Activated CD8-positive, alpha-beta memory T cell treated with anti-CD3 and anti-CD28 coated beads for 48 hours (primary cell): ENCODE measurements at places on chromosomes 2 and 18.

GRCh38 chr18:78622907-78623541, 356.6 kb upstream of the SALL3 start:
- no peak for DNase-seq

- DNase-seq: no peak
Measured at GRCh38 chr2:131152074-131152473, 46.9 kb downstream of the PLEKHB2 start.

DNA sequence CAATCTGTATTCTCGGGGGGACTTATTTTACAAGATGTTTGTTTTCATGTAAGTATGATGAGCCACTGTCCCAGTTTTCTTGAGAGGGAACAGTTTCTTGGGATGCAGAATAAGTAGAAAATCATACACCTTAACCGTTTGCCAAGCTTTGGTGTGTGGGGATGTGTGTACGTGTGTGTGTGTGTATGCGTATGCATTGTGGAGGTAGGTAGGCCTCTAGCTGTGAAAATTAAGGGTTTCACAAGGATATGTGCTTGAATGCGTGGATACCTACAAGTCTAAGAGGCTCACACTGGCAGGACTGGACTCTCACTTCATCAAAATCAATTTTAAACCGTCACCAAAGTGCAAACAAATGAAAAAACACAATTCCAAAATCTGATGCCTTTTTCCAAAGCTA, 204.2 kb upstream of the RBMS1 start:
- DNase-seq: no peak

DNA sequence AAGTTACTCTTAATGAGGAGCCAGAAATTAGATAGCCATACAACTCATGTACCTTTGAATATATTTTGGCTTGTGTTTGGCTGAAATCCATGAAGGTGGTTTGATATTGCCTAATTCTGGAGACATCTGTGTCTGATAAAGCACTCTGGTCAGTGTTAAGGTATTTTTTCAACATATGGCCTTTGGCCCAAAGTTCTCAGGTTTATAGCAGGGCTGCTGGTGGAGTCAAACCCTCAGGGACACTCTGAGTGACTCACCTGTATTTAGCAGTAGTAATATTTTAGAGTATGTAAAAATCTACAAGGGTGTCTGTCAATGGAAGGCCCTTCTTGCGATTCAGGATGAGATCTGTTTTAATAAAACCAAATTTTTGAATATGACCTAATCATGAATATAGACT, 666.5 kb downstream of the SLC4A3 start:
- no peak for DNase-seq

GRCh38 chr2:215461836-215462532, 26.1 kb upstream of the FN1 start:
- DNase-seq: no peak

DNA sequence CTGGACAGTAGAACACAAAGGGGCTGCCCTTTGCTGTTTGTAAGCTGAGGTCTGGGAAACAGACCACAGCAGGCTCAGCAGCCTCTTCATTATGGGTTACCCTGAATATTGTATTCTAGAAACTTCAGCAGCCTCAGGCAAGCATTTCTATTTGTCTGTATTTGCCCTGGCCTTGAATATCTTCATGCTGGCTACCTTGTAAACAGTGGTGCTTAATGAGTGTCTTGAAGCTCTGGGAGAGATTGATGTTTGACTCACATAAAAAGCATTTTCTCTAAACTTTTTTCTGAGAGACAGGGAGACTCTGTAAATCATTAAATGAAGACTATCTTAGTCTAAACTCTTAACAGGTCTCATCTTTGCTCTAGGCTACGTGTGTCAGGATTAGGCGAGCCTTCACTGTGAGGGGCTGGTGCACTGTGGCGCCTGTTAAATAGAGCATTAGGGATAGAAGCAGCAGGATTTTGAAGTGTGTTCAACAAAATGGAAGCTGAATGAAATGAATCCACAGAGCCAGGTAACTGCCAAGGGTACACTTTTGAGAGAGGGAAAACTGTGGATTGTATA, 53.1 kb upstream of the MEX3C start:
- no peak for DNase-seq

DNA sequence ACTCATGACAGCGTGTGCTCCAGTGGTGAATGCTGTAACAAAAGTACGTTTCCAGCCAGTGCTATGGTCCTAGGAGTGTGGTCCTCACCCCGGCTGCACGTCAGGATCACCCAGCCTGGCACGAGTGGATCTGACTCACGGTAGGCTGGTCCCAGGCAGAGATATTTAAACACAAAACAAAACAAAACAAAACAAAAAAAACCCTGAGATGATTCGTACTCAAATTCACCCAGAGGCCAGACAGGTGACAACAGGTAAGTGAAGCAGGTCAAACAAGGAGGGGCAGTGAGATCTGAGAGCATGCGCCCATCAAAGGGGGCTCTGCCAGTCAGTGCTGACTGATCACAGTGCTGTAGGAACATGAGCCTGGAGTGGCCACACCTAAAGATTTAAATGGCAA, 43.2 kb downstream of the C2orf76 start:
- DNase-seq: no peak

- no peak for DNase-seq
Measured at GRCh38 chr2:62704654-62705006, 883 bp upstream of the EHBP1 start.

GRCh38 chr18:33201509-33201926, 239.0 kb downstream of the CCDC178 start:
- DNase-seq: no peak

GRCh38 chr2:177075254-177075653, 137.3 kb upstream of the HNRNPA3 start:
- DNase-seq: no peak

DNA sequence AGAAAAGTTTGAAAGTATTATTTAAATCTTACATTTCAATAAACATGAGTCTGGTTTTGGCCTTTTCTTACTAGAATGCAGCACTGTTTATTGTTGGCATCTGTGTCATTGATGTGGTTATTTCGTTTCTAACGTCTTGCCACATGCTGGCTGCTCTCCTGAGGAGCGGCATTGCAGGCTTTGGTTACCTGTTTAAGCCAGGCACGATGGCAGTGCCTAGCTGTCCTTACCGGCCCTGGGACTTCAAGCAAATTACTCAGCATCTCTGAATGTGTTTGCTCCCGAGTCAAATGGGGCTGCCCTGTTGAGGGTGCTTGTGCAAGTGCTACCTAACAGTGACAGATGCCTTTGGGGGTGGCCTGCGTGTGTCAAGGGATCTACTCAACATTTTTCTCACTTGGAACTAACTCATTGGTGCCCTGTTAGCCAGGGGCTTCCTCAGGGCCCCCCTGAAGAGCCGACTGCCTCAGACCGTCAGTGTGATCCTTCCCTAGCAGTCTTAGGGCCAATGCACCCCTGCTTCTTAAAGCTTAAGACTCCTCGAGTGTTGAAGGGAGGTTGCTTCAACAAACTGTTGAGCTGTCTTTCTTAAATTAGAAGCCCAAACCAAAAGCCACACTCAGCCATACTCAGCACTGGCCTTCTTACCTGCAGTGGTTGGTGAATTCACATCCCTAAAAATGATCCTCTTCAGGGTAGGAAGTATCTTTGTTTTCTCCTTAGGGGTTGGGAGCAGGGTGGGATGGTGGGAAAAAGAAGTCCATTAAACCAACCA, 151.5 kb downstream of the NCK2 start:
- no peak for DNase-seq

GRCh38 chr2:25300001-25300400, 41.7 kb downstream of the DNMT3A start:
- DNase-seq: no peak

DNA sequence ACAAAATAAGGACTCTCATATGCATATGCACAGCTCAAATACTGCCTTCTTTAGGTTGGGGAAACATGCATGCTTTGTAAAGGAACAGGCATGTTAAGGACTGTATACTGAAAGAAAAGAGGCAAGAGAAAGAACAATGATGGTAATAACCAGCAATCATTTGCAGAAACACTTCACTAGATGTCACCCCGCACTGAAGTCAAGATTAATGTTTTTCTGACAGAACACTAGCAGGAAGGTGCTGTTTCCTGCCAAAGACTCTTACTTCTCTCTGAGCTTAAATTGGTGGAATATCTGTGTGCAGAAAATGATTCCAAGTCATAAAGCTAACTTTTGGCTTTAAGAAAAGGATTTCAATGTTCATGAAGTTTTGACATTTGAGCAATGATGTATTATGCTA, 19.3 kb upstream of the CSRNP3 start:
- DNase-seq: no peak

DNA sequence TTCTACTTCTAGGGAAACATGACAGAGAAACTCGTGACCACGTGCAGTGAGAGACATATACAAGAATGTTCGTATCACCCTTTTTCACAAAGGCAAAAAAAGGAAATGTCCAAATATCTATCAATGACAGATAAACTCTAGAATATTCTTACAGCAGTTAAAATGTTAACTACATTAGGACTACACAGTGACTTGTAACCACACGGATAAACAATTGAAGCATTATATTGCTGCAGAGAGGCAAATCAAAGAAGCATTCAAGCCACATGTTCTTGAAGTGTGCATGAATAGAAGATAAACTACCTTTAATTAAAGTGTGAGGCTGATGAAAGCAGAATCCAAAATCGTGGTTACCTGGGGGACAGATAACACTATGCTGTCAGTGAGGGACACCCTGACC, 935.3 kb upstream of the KLHL29 start:
- no peak for DNase-seq

- DNase-seq: no peak
Measured at GRCh38 chr2:70574618-70575017, 21.0 kb upstream of the TGFA start.

GRCh38 chr18:56258178-56258577, 380.2 kb downstream of the TXNL1 start:
- DNase-seq: no peak

GRCh38 chr2:207956771-207957170, 68.6 kb downstream of the PLEKHM3 start:
- no peak for DNase-seq

GRCh38 chr2:27871802-27872201, 18.4 kb downstream of the RBKS start:
- DNase-seq: no peak

GRCh38 chr2:77713412-77713811, 191.2 kb upstream of the LRRTM4 start:
- no peak for DNase-seq

GRCh38 chr18:53534203-53534602, 690.3 kb downstream of the MBD2 start:
- DNase-seq: no peak

DNA sequence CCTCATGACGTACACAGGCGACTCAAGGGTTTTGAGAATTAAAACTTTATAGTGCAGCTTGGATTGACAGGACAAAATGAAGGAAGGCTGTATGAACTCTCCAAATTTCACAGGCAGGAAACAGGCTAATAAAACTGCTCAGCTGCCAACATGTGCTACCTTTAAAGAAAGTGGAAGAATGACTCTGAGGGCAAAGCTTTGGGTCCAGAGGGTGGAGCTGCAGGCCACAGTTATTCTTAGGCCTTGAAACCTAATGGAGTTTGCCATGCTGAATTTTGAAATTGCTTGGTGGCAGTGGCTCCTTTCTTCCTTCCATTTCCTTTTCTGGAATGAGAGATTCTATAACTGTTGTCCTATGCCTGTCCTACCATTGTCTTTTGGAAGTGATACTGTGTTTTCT, 34.8 kb downstream of the HAT1 start:
- DNase-seq: no peak

DNA sequence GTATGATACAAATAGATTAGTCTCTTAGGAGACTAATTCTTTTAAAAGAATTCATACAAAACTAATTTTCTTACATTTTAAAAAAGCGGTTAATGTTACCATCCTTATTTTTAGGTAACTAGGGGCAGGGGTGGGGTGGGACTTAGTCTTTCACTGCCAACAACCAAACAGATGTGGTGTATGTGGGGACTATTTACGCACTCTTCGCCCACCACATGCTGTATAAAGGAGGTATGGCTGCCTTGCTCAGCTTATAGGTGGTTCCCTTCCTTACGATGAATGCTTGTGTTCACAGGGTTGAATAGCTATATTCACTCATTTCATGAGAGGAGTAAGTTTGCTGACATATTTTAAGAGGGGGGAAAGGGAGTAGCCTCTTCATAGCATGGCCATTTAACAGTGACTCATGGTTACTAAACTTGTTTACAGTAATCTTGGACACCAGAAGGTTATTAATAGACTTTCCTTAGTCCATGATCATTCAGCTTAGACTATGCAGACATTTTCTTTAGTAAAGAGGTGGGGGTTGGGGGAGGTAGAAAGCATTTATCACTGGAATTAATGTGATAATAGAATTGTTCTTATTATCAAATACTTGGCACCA, 61.8 kb downstream of the CAB39 start:
- no peak for DNase-seq

GRCh38 chr2:42267530-42267929, 93.5 kb downstream of the COX7A2L start:
- no peak for DNase-seq

- DNase-seq: no peak
Measured at GRCh38 chr2:30514848-30515435, 67.9 kb downstream of the LCLAT1 start.

DNA sequence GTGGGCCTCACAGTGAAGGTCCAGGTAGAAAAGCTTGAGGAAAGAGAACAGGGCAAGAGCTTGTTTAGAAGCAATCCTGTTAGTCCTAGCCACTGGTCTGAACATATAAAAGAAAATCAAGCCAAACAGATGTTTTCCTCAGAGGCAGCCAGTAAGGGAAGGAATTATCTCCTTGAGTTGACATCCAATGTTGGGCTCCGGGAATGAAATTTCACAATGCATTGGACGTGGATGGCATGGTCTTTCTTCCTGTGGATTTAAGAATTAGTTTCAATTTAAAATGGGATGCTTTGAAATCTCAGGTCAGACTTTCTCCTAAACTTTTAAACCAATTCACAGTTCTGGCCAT, 92.1 kb downstream of the ACKR3 start:
- DNase-seq: no peak

GRCh38 chr18:79588636-79589481, 90.7 kb upstream of the CTDP1 start:
- no peak for DNase-seq

DNA sequence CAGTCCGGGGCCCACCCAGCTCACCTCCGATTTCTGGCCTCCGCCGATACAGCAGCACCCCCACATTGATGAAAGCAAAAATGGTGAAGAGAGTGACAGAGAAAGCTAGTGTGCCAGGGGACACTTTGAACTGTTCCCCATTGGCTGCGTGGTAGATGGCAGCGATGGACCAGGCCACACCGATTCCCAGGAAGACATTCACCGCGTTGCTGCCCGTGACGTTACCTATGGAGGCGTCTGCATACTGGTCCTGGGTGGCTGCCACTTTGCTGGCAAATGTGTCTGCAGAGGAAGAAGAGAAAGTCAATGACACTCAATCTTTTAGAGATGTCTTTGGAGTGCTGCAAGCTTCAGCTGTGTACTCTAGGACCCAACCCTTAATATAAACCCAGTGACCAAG, 336.3 kb upstream of the THUMPD2 start:
- DNase-seq: no peak

- no peak for DNase-seq
Measured at GRCh38 chr2:23651187-23652080, 266.5 kb downstream of the KLHL29 start.

GRCh38 chr18:50240080-50240563, 26.2 kb downstream of the CFAP53 start:
- DNase-seq: no peak

GRCh38 chr2:11901351-11902069, 155.1 kb downstream of the LPIN1 start:
- no peak for DNase-seq
